GM18507 (cell line): ENCODE measurements at places on chromosomes 3 and 15.

DNA sequence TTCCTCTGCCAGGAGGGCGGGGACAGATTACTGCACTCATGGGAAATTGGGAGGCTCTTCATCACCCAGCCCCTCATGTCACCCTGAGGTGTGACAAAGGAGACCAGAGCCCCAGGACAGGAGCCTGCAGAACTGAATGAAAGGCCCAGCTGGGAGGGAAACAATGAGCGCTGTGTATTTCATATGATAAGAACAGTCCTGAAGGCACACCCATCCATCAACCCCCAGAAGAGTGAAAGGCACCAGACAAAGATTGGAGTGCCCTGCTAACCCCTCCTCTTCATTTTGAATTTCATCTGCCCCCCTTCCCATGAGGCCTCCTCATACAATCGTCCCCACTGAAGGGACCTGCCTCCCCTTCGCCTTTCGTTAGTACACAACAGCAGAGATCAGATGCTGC lies 160.0 kb upstream of the PRICKLE2 start:
- no peak for DNase-seq

GRCh38 chr3:190618330-190619030 lies 104.6 kb downstream of the IL1RAP start:
- no peak for DNase-seq

DNA sequence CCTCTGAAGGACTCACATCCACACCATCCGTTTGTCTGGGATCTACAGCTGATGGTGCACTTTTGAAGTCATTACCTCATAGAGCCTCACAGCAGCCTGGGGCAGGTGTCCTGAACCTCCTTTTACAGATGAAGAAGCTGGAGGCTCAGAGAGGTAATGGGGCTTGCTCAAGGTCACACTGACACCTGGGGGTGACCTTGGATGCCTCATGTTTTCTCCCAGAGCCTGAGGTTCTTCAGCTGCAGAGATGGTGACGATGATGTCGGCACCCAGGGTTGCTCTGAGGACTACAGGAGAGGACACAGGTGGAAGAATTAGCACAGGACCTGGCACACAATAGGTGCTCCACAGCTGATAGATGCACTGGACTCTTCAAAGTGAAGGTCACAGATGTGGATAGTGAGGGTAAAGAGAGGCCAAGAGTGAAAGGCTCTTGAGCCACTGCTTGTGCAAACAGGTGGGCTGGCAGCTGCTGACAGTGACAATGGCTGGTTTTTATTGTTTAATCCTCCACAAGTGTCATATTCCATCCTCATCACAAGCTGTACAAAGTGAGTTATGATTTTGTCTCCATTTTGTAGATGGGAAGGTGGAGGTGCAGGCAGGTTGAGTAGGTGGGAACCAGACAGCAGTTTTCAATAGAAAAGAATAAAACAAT lies 17.4 kb upstream of the ATP2B2 start:
- no peak for DNase-seq

DNA sequence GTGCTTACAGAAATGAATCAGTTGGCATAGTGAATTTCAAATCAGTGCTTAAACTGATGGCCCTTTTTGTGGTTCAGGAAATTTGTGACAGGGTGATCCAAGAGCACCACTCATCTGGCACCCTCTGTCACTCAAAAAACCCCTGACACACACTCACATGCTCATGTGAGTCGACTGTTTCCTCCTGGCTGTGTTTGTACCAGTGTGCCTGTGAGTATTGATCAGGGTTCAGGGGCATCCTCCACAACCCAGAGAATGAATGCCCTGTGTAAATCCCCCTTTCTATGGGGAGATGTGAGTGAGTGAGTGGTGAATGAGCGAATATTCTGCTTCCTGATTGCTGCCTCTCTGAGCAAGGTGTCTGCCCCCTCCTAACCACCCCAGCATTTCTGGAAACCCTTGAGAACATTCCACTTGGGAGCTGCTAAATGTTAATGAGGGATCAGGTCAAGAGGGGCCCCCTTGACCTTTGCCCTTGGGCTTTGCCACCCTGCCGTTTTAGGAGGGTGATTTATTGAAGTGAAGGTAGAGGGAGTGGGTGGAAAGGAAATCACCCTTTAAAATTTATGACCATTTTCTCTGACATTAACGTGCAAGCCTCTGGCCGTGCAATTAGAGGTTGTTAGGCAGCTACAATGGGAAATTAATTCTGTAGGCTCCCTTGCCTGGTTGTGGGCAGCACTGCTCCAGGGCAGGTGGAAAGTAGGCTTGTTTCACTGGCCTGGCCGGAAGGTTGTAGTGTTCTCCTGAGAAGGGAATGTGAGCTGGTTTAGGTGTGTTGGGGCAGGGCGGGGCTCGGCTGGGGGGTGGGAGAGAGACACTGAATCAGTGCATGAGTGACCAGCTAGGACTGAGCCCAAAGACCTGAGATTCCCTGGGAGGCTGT lies 87.2 kb downstream of the SLCO3A1 start:
- DNase-seq: no peak

DNA sequence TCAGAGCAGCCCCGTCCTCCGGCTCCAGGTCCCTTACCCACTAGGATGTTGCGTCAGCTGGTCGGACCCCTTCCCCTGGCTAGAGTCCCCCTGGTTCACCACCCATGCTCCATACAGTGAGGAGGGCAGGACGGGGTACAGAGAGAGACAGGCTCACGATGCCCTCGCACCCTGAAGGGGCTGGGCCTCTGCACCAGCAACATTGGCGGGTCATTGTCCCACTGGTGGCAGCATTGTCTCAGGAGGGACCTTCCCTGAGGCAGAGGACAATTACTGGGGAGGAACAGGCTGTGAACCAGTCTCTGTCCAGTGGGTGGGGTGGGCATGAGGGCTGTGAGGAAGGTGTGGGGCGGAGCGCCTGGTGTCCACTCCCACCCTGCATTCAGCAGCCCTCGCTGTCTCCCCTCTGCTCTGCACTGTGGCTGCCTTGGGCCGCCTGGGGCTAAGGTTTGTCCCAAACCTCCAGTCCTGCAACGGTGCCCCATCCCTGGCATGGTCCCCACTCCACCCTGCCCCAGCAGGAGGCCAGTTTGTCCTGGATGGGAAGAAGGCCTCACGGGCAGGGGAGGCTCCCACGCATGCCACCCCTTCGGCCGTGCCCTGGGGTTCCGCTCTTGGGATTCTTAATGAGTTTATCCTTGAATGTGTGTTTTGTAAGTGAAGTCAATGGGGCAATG lies 48.0 kb upstream of the KLF13 start:
- no peak for DNase-seq

GRCh38 chr3:167649746-167650145 lies 4.0 kb downstream of the WDR49 start:
- no peak for DNase-seq

GRCh38 chr15:48091522-48091921 lies 29.3 kb upstream of the SLC24A5 start:
- DNase-seq: no peak

- peak; percentile 79 for DNase-seq
These were observed 98.9 kb upstream of the TLE3 start for GRCh38 chr15:70196372-70197316.

GRCh38 chr15:77825252-77825542 lies 192.5 kb upstream of the LINGO1 start:
- no peak for DNase-seq

DNA sequence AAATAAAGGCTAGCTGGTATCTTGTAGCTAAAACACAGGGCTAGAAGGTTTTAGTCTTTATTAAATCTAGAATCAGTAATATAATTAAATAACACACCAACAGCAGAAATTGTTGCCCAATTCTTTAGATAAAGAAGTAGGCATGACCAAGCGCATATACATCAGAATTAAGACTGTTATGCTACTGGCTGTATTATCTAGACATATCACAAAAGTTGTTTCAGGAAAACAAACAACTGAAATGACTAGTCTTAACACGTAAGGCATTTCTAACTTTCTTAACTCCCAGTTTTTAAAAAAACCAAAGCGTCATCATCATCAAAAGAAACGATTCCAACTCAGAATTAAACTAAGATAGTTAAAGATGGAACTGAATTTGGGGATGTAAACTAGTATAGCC lies 55.4 kb downstream of the EMC4 start:
- DNase-seq: no peak

GRCh38 chr3:184384856-184385422 lies 5.1 kb downstream of the CHRD start:
- DNase-seq: no peak

DNA sequence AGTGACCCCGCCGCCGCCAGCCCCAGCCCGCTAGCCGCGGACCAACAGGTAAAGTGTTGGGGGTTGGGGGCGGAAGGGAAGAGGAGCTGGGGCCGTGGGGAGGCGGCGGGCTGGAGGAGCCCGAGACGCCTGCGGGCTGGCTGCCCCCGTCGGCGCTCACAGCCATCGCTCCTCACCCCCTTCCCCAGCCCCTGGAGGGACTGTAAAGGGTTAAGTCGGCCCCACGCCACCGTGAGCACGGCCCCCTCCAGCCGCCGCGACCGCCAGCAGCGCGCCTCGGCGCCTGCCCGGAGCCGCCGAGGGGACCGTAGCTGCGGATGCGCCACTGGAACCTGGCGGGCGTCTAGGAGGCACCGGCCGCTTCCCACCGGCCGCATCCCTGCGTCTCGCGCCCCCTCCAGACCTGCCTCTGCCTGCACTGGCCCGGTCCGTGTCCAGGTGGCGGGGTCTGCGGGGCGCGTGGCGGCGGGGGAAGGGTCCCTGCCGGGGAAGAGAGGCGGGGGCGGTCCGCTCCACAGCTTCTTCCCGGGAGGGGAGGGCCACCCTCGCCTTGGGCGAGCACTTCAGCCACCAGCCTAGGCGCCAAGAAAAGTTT lies 522 bp downstream of the MED12L start:
- peak; percentile 12 for DNase-seq

GRCh38 chr15:31300981-31301672 lies 25.5 kb upstream of the KLF13 start:
- no peak for DNase-seq

DNA sequence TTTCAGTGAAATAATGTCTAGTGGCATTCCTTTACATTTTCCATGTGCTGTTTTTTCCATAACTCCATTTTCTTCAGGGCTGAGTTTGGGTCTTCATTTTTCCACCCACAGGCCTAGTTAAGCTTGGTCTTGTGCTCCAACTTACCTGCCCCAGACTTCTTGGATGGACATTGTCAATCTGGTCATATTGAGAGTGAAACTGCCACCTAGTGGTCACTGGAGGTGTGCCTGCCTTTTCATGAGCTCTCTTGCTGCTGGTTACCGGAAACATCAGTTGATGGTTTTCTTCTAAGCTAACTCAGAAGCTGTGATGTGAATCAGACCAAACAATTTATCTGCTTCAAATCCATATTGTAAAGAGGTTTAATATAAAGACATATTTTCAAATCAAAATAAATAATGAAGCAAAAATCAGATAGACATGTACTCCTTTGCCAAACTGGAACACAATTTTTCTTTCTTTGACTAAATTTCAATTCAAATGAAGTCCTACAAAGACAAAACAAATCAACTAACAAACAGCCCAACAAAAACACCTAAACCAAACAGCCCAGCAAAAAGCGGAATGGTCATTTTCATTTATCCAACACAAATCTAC lies 135.1 kb upstream of the RASGRP1 start:
- peak; percentile 40 for DNase-seq

- no peak for DNase-seq
These were observed 6.1 kb downstream of the CP start for GRCh38 chr3:149215515-149215914.

GRCh38 chr15:91694131-91694830 lies 159.2 kb upstream of the SLCO3A1 start:
- DNase-seq: no peak

DNA sequence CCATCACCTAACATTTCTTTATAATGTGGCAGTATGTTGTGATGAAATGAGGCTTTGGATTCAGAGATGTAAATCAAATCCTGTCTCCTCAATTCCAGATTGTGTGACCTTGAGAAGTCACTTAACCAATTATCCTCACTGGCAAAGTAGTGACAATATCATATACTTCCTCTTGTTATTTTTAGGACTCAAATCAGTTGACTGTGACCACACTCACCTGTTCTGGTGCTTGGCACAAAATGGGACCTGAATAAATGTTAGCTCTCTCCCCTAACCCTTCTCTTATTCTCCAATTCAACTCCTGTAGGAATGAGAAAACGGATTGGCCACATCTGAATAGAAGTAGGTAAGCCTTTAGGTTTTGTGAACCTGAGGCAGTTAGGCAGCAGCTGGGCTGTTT lies 42.1 kb downstream of the IQCH start:
- DNase-seq: no peak

- no peak for DNase-seq
These were observed 28.5 kb downstream of the PLAAT1 start for GRCh38 chr3:193269343-193270028.

DNA sequence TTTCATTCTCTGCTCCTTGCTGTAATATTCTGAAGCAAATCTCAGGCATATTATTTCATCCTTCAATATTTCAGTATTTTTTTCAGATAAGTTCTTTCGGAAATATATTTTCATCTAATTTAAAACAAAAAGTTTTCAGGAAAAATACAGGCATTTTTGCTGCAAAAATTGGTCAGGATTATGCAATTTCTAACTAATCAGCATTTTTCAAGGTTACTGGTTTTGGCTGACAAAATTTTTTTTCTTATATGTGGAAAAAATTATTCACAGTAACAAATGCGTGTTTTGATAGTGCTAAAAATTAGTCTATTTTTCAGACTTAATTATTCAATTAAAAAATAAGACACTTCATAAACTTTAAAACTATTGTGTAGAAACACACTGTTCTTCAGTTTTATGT lies 31.4 kb downstream of the FNDC3B start:
- DNase-seq: no peak

DNA sequence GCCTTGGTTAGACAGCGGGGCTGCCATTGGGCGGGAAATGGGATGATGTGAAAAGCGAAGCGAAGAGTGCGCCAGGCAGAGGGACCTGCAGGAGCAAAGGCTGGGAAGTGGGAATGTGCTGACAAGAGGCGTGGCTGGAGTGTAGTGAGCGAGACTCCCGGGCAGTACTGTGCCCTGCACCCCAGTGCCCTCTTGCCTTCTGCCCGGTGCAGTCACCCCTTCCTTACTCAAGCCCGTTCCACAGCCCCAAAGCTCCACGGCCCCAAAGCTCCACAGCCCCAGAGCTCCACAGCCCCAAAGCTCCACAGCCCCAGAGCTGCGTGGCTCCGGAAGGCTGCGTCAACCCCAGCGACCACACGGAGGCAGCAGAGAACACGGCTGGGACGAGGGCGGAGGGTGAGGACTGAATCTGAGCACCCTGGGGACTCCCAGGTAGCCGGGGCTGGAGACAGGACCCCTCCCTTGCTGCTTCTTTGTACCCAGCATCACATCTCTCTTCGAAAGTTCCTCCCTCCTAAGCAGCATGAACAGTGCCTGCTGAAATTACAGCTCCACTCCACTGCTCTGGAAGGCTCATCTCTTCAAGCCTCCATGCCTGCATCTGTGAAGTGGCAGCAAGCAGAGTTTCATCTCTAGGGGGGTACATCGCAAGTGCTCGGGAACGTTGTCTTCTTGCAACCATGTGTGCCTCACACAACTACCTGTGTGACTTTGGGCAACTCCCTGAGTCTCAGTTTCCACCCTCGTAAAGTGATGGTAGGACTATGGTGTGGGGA lies 108.9 kb downstream of the FBLN2 start:
- peak; percentile 68 for DNase-seq

GRCh38 chr3:159884661-159885402 lies 103.8 kb upstream of the IL12A start:
- no peak for DNase-seq

- no peak for DNase-seq
These were observed 117.5 kb upstream of the PRTG start for GRCh38 chr15:55860468-55860867.

- DNase-seq: no peak
These were observed 207.5 kb downstream of the IL20RB start for GRCh38 chr3:137165117-137165806.

GRCh38 chr3:42850263-42850662 lies 25.4 kb downstream of the CYP8B1 start:
- no peak for DNase-seq

- no peak for DNase-seq
These were observed 45.7 kb downstream of the NUDT16 start for GRCh38 chr3:131427226-131427625.

- no peak for DNase-seq
These were observed 150.2 kb downstream of the PLCH1 start for GRCh38 chr3:155594526-155595187.
